ENCODE measurements at places on chromosomes 1 and 21.

DNA sequence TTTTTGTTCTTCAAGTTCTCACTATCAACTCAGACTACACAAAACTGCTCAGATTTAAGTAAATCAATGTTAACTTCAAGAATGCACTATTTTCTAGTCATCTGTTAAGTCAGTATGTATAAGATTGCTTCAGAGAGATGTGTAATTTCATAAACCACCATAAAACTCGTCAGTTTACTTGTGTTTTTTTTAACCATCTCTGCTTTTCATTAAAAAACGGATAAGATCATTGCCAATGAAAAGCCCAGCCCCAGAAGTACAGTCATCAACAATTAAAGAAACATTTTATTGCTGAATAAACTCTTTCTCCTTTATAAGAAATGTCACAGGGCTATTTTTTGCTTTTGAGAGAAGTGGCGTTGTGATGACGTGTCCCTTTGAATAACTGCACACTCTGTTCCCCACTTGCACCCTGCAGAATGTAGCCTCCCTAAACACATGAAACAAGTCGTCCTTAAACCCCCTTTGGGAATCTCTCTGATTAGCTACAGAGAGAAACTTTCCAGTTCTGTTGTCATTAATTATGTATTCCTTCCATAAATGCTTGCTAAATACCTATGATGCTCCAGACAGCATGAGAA lies 202.7 kb upstream of the FOXD3 start:
- no peak for DNase-seq

GRCh38 chr21:46295996-46296752 lies 10.0 kb downstream of the YBEY start:
- peak; percentile 95 for DNase-seq

DNA sequence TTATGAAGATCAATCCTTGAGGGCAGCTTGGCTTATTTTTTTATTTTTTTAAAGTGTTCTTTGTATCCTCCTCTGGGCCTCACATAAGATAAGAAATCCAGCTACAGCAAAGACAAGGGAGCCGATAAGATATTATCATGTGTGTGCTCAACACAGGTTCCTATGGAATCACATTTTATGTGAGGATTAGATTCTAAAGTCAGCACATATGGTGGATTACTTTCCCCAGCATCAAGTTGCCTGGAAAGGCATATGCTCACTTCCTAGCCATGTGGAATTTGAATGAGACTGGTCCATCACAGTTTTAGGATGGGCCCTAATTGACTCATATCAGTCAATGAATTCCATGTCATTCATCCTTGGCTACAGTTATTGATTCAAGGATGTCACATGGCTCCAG lies 456.9 kb upstream of the LRRC7 start:
- no peak for DNase-seq

DNA sequence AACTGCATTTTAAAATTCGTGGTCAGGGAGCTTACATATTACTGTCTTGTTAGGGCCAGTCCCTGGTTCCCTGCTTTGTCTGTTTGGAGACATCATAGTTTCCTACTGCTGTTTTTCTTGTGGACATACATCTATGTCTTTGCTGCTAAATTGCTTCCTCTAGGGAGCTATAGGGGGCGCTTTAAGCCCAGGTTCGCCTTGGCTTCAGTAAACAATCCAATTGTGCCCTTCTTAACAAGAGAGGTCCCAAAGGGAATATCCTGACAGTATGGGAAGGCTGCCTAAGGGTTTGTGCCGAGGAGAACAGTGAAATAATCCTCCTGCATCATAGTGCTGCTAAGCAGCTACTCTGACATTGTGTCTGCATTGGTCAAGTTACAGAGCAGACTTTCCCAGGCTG lies 112.5 kb downstream of the USH2A start:
- DNase-seq = peak; percentile 12

GRCh38 chr1:8892026-8892425 lies 13.5 kb upstream of the ENO1 start:
- DNase-seq = no peak

DNA sequence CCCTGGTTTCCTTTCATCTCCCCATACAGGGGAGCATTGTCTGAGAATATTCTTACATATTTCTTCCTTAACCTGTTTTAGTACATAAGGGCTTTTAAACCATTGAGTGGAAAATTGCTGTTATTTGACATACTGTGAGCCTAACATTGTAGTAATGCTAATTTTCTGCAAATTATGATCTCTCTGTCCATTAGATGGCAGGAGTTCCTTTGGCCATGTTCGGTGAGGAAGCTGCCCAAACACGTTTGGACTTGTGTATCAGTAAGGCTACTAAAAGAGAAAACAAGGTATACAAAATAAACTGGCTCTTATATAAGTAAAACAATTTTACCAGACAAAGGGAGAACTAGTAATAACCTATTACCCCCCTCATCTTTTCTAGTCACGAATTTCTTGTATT lies 29.2 kb downstream of the CDC7 start:
- DNase-seq = peak; percentile 47

DNA sequence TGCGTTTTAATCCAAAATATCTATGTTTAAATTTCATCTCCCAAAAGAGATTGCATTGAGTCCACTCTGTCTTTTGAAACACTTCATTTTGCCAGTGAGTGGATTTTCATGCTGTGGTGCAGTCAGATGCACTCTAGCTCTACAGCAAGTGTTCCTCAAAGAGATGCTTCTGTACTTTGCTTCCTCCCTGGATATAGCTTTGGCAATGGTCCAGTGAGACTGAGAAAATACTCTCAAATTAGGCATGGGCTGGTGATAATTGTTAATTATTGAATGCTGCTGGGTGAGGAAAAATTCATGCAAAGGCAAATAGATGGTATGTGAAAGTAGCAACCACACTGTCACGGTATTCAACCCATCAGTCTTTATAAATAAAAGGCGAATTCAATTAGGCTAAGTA lies 396.9 kb downstream of the ADGRL2 start:
- no peak for DNase-seq

DNA sequence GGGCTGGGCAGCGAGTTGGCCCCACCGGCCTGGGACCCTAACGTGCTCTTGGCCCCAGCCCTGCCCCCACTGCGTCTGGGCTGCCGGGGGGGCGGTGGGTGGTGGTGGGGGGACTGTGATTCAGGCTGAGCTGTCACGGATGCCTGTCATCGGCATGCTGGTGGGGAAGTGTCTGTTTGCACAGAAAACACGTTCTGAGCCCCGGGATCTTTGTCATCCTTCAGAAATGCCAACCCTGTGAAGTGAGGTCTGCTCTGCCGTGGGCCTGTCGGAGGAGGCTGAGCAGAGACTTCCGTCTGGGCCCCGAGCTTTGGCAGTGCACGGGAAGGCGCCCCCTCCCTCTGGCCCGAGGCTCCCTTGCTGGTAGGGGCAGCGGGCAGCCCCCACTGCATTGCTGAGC lies 24.3 kb upstream of the PLCH2 start:
- peak; percentile 29 for DNase-seq

DNA sequence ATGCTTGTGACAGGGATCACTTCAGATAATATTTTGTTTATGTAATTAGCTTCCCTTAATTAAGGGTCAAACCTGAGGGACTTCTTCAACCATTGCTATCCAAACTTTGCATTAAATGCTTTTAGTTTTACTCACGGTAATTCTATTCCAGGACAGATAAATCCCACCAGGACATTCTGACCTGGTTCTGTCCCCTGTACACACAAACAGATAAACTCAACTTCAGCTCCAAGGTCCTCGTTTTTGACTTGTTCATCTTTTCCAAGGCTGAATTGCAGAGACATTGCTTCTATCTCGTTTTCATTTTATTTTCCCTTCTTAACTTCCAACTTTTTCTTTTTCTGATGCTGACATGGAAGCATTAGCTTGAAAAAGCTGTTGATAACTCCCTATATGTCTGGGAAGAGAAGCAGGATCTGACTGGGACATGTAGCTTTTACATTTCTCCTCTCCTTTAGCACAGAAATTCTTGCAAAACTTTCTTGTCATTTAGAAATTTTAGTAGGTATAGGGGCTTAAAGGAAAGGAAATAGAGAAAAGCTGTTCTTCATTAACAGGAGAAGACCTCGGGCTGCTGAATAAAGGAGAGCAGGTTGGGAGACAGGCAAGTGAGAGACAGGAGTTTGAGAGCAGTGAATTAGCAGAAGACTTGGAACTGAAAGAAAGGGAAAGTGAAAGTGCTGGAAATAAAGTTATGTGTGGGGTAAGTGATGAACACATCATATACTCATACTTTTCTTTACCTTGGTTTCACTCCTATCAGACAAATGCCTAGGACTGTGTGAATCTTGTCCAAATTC lies 231.7 kb upstream of the B3GALT2 start:
- no peak for DNase-seq

- no peak for DNase-seq
Observed at GRCh38 chr1:71001624-71002023, 46.0 kb downstream of the PTGER3 start.

- no peak for DNase-seq
Observed at GRCh38 chr1:229557913-229558414, 543 bp downstream of the ABCB10 start.

DNA sequence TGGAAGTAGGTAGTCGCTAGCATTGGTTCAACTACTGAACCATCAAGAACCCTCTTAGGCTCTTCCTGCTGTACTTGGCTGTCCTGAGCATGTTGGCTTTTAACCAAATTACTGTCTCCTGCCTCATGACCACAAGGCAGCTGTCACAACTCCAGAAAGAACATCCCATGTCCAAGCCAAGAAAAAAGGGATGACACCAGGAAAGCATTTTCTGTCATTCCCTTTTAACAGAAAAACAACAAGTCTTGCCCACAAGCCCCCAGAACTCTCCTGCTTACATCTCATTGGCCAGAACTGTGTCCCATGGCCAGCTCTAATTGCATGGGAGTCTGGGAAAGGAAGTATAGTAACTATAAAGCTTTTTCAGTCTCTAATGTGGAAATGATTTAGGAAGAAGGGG lies 2.4 kb upstream of the RNU5D-1 start:
- DNase-seq = no peak

GRCh38 chr1:93751377-93752250 lies 70.0 kb upstream of the BCAR3 start:
- DNase-seq = no peak

GRCh38 chr1:219847215-219847855 lies 81.0 kb downstream of the SLC30A10 start:
- peak; percentile 1 for DNase-seq

GRCh38 chr1:9174243-9174642 lies 45.3 kb upstream of the GPR157 start:
- no peak for DNase-seq

GRCh38 chr1:25700144-25700523 lies 83.5 kb downstream of the MAN1C1 start:
- no peak for DNase-seq

GRCh38 chr21:44297525-44298290 lies 2.1 kb upstream of the PFKL start:
- peak; percentile 55 for DNase-seq

DNA sequence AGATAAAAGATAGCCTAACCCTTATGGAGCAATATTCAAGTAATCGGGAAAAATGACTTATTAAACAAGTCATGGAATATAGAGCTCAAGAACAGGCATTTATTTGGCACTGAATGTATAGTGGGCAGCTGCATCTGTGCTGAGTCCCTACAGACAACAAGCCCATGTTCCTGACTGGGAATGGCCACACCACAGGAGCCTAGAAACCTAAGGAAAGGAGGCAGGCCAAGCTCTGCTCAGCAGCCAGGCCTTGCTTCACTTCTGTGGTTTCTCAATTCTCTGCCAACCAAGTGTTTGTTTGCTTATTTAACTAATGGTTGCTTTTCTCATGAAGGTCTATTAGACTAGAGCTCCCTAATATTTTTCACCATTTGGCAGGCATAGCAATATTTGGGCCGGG lies 21.5 kb downstream of the AK2 start:
- no peak for DNase-seq

- no peak for DNase-seq
Observed at GRCh38 chr1:114103992-114104391, 49.7 kb downstream of the SYT6 start.

DNA sequence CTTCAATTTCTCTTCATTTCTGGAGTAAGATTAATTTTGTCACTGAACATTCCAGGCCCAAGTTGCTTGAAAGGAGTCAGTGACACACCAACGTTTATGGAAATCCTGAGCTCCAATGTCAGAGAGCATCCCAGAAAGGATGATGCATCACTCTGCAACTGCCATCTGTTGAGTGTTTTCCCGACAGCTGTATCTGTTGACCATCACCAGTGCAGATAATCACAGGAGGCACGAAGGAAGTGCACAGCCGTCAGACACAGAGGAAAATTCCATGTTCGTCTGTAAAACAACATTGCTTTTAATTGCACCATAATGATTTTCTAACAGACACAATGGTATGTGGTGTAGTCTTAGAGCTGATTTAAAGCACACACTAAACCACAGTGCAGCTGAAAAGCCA lies 376.7 kb upstream of the ADGRL2 start:
- no peak for DNase-seq

Data from HFF-Myc (cell line).